Stimulated activated CD4-positive, alpha-beta T cell treated with anti-CD3 and anti-CD28 coated beads, Interleukin-2, amount 100 ng/mL, for 24 hours (primary cell): ENCODE measurements at places on chromosomes 7 and 10.

DNA sequence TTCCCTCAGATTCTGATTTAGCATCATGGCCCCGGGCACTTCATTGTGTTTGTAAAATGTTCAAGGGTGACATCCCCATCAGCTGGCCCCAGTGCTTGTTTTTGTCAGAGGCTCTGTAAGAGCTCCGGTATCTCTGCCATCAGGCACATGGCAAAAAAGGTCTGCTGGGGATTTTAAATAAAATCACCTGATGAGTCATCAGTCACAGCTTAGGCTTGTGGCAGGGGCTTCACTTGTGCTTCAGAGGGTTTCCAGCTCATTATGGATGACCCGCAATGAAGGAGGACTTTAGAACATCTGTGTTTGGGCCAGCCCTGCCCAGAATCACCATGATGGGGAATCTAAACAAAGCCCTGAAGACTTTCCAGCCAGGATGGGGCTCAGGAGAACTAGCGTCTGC, 259.9 kb downstream of the ZEB1 start:
- no peak for DNase-seq

GRCh38 chr10:6660460-6660859, 80.4 kb upstream of the PRKCQ start:
- no peak for DNase-seq

DNA sequence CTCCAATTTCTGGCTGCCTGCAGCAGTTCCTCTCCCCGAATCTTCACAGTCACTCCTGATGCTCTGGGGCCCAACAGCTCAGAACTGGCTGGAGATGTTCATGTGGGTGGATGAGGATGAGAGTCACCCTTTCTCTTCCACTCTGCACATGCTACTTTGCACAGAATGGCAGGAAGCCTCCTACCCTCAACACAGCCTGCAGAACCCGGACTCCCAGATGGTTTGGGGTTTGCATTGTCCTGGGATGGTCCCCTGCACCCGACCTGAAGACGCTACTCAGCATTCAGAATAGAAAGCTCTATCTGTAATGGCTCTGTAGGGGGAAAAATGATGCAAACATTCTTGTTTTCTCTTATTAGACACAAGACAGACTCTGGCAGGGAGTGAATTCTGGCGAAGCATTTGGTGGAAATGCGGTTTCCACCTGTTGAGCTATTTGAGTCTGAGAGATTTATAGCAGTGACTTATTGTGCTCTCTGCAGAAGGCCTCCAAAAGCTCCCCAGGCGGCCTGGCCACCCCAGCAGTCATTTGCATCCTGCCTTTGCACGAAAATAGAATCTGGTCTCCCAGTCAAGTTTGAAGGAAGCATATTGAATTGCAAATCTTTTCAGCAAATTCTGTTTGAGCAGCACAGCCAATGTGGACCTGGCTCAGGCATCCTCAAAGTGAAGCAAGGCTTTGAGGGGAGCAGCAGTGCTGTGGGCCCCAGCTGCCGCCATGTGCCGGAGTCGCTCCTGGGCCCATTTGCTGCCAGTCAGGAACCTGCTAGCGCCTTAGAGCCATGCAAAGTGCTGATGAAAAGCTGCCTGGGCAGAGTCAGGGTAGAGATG, 309.3 kb downstream of the TCERG1L start:
- DNase-seq: no peak

DNA sequence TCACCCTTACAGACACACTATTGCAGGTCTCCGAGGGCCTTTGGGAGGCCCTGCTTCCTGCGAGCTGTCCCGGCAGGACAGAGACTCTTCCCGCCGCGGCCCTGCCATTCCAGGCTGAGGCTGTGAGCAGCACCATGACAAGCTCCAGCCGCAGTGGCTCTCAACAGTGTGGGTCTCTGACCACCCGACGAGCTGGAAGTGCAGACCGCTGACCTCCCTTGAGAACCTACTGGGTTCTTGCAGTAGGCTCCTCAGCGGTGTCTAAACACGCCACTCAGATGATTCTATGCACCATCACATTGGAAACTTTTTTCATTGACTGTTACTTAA, 303.4 kb downstream of the WDR37 start:
- no peak for DNase-seq

DNA sequence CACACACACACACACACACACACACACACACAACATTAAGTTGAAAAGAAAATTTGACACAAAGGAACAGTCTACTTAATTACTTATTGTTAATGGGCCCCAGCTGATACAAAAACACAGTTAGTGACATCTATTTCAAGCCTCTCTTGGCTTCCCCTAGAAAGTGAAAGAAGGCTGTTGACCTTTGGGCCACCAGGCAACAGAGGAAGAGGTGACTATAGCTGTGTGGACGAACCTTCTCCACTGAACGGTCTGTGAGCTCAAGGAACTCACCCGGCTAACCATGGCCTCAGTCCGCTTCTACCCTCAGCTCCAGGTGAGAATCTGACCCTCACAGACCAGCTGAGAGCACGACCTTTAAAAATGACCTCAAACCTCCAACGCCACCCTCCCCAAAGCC, 32.9 kb upstream of the CALN1 start:
- DNase-seq: no peak

GRCh38 chr10:8049045-8049864, 5.2 kb upstream of the GATA3 start:
- no peak for DNase-seq

GRCh38 chr10:49325916-49326783, 27.2 kb downstream of the C10orf71 start:
- no peak for DNase-seq

DNA sequence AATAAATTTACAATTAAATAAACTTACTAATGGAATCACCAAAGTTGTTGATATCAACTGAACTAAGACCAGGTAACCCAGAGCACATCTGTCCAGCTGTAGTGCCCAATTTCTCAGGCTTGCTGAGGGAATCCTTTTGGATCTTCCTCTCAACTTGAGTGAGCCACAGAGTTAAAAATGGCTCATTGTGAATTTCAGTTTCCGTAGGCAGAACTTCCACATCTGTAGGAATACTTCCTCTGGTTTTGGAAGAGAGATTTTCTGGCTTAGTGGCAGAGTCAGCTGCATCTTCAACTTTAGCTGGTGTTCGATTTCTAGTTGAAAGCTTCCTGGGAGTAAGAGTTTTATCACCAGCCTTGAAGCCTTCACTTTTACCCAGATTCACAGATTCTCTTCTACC, 11.3 kb downstream of the MKI67 start:
- DNase-seq: no peak

DNA sequence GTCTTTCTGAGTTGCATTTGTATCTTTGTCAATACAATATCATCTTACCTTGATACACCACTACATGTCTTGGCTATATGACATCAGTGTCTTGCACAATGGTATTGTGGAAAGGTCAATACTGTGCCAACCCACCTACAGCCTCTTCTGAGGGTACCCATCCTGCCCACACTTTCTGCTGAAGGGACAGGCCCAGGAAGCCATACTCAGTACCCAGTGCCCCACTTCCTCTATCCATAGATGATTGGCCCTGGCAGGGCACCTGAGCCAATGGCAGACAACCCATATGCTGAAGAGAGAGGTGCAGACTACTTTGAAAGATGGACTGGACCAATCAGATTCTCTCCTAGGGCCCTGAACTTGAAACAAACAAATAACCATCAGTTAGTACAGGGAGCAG, 152.0 kb upstream of the ADO start:
- DNase-seq: no peak

- DNase-seq: no peak
Observed at GRCh38 chr10:64732372-64732957, 1211.3 kb downstream of the REEP3 start.
